BJ (cell line): ENCODE measurements at places on chromosomes 3 and 15. TPM values are rescaled to one million over a fixed set of nuclear protein-coding genes. Genes with fewer than 3 reads are reported as not detected.

Gene INO80
- polyA plus RNA-seq, result 4.3 and 5.2 TPM in 2 replicates

Gene A4GNT
- not detected in 2 replicates for polyA plus RNA-seq

Gene FGF7
- polyA plus RNA-seq, result 12.7 and 30.4 TPM in 2 replicates

Gene COL6A5
- not detected in 2 replicates for polyA plus RNA-seq

Gene EIF4E3
- 1.1 and 2.8 TPM in 2 replicates for polyA plus RNA-seq

Gene SPINK8
- not detected in 2 replicates for polyA plus RNA-seq
